ENCODE measurements at places on chromosomes 12 and 14.

- DNase-seq, result no peak
Observed at GRCh38 chr12:123707466-123707865, 4.7 kb upstream of the ATP6V0A2 start.

DNA sequence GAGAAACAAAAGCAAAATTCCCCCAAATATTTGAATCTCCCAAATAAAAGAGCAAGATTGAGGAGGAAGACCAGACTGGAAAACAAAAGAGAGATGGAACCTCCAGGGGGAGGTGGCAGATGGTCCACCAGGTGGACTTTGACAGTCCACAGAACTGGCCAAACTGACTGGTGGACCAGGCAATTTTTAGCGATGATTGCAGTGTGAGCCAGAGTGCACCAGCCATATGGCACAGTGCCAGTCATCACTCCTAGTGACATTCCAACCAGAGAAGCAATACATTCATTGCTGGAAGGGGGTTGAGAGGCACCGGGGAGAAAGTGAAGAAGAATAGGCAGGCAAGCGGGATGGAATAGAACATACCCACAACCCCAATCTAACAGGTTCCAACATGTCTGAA, 182.9 kb downstream of the EXOC5 start:
- DNase-seq, result no peak

DNA sequence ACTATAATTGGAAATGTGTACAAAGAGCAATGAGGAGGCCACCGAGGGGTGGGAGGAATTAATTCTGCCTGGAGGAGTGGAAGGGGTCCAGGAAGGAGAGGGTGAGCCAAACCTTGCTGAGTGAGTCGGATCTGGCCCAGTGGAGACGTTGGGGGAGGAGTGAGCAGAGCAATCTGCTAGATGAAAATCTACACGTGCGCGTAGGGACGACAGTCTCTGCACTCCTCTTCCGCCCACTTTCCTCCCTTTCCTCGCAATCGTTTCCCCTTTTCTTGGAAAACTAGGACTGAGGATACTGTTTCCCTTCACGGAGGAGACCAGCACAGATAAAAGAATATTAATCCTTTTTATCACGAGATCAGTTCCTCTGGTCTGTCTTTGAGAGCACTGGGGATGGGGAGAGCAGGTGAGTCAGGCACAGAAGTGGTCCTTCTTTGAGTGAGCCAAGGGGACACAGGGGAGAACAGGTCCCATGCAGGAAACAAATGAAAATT, 2.9 kb upstream of the NAB2 start:
- DNase-seq, result peak; percentile 49

DNA sequence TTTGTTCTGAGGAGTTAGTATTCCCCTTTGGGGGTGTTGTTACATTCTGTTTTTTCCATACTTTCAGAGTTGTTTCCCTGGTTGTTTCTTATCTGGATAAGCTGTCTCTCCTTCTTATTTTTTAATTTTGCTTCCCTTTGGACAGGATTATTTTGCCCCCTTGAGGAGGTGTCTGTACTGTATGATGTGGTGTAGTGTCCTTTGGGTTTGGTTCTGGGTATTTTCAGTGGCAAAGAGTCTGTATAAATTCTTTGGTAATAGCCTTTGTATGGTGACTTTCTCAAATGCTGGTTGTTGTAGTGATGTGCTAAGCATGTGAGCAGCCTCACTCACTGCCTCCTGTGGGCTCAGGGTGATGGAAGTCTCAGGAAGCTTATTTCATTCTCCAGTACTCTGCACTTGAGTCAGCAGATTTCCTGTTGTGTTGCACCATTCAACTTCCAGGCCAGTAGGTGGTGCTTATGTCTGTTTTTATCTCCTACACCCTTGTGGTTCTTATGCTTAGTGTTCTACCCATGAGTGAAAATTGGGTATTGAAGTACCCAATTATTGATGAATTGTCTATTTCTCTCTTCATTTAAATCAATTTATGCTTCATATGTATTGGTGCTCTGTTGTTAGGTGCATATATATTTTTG, 103.3 kb upstream of the PMCH start:
- peak; percentile 36 for DNase-seq

DNA sequence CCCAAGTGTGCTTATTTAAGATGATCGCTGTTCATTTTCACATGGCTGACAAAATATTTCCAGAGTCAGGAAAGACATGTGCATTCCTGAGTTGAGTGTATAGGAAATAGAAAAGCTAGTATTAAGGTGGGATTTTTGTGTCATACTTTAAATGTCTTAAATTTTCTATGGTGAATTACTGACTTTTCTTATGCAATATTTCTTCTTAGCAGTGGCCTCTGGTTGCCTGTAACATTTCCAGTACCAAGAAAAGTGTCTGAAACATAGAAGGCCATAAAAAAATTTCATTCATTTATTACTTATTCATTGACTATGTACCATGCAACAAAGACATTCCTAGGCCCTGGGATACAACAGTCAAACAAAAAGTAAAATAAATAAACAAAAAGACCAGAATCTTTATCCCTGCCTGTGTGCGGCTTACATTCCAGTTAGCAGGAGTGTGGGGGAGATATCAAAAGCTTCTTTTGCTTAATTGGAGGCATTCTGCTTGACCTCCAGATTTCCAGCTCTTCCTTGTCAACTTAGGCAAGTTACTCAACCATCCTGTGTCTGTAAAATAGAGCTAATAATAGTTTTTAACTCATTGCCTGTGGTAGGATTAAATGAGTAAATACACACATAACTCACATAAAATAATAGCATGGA, 216.3 kb upstream of the FLRT2 start:
- DNase-seq, result no peak

GRCh38 chr14:29579838-29580237, 347.8 kb downstream of the PRKD1 start:
- no peak for DNase-seq

- DNase-seq, result peak; percentile 52
Observed at GRCh38 chr12:11958221-11959091, 112.3 kb upstream of the BCL2L14 start.

- no peak for DNase-seq
Observed at GRCh38 chr12:66742508-66743367, 63.9 kb upstream of the GRIP1 start.

DNA sequence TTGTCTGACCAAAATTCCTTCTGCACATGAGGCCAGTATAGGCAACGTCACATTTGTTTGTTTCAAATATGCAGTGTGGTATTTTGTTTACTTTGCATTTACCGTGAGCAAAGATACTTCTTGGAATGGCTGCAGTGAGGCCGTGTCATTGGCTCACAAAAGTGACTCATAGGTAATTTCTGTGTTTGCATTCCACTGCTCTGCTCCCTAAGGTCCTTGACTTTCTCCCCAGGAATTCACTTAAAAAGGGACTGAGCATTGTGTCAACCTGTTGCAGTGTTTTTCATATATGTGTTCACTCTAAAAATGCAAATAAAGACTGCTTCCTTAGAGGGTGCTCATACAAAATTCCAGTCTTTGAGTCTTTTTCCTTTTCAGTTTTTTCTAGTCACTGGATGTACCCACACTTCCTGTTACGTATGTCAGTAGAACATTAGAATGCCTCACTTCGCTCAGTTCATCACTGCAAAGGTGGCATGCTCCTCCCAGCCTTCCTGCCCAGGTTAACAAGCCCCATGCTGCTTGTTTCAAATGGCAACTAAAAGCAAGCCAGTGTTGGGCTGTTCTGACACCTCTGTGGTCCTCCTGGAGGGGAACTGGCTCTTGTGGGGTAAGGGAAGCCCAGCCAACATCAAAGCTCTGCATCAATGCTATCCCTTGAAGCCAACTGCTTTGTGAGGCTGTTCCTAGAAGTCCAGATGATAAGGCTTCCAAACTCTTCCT, 9.1 kb downstream of the C12orf76 start:
- peak; percentile 60 for DNase-seq

GRCh38 chr14:86035882-86036281, 505.9 kb downstream of the FLRT2 start:
- DNase-seq, result peak; percentile 20

DNA sequence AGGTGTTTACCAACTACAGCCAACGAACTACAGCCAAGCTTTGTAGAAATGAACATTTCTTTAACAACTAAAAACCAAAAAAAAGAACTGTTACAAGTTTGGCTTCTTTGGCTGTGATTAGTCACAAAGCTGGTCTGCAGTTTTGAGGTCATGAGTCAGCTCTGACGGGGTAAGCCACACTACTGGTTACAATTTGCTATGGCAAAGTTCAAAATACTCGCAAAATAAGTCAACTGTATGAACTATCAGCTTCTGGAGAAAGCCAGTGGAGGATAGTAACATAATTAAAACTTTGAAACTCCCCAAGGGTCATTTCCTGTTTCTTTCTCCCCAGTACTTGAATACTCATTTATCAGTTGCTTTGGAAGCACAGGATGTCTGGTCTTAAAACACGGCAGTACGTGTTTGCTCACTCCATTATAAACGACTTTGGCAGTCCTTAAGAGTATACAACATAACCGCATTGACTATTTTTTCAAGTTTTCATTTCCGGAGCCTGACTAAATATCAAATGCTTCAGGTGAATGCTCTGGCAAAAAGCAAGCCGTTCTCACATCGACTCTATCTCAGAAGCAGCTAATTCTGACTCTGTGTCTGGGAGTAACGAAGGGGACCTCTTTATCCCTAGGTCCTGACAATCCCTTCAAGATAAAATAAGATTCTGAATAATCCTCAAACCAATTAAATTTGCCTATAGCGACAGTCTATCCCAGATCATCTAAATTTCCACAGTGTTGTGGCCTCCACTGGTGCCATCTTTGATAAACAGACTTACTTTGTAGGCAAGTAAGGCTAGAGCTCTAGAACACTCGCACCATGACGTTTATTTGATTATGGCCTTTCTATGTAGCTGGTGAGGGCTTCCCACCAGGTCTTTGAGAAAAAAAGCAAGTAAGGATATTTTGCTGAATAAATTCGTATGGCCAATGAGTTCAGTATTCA, 10.6 kb downstream of the PHLDA1 start:
- peak; percentile 71 for DNase-seq

DNA sequence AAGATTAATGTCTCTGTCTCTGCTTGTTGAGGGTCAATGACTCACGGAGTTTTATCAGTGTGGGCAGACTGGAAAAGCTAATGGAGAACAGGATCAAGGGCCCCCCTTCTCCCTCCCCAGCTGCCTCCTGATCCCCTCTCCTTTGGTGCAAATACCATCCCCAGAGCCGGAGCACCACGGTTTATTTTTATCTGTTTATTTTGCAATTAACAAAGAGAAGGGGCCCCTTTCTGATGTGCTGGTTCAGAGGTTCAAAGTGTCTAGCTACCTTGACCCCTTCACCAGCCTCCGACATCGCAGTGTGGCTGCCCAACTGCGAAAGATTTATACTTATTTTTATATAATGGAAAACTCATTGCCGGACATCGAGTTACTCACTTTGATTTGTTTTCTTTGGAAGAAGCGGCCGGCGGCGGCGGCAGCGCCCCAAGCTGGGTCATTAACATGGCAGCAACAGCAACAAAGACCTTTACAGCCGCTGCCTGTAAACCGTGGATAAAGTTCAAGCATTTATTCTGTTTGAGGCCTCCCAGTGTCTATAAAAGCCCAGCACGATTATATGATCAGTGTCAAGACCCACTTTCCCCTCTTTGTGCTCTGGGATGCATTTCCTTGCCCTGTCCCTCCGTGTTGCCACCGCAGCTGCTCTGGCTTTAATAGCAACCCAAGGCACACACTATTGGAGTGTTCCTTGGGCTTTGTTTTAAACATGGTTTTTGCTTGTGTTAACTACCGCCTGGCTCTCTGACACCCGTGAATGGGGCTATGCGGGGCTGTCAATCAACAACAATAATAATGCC, 47.4 kb upstream of the PARP11 start:
- no peak for DNase-seq

- peak; percentile 43 for DNase-seq
Observed at GRCh38 chr12:51970904-51971646, 19.6 kb downstream of the ACVR1B start.

DNA sequence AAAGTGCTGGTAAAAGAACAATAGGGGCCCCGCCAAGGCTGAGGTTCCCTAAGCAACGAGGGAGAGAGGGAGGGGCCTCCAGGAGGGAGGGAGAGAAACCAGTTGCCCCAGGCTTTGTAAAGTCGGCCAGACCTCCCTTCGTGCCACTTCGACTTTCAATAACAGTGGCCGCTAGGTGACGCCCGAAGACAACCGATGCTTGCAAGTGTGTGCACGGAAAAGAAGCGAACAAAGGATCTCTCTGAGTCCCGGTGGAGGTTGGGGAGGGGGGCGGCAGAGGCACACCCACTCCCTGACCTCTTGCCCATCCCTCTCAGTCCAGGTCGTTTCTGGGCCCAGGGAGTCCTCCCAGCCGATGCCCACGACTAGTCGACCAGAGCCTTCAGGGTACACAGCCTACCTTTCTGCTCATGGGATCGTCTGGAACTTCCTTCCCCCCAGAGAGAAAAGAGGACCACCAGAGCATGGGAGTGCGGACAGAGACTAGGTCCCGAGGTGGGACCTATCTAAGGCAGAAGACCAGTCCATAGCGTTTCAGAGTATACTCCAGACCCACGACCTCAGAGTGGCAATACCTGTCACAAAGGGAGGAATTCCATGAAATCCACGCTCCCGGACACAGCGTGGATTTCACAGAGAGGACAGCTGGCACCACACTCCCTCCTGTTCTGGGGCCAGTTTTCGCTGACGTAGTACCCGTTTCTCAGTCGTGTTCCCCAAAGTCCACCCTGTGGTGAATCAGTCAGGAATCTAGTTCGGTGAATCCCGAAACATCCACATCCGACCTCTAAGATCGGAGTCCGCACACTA, 262.7 kb upstream of the ALG10B start:
- DNase-seq, result no peak

DNA sequence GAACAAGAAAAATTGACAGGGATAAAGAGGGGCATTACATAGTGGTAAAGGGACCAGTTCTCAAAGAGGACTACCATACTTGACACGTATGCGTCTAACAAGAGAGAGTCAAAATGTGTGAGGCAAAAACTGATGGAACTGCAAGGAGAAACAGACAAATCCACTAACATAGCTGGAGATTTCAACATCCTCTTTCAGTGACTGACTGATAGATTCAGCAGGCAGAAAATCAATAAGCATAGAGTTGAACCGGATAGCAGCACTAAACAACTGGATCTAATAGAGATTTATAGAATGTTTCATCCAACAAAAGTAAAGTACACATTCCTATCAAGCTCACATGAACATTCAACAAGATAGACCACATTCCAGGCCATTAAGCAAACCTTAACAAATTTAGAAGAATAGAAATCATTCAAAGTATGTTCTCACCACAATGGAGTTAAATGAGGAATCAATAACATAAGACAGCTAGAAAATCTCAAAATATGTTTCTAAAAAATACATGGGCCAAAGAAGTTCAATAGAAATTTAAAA, 16.1 kb upstream of the CRACR2A start:
- no peak for DNase-seq

DNA sequence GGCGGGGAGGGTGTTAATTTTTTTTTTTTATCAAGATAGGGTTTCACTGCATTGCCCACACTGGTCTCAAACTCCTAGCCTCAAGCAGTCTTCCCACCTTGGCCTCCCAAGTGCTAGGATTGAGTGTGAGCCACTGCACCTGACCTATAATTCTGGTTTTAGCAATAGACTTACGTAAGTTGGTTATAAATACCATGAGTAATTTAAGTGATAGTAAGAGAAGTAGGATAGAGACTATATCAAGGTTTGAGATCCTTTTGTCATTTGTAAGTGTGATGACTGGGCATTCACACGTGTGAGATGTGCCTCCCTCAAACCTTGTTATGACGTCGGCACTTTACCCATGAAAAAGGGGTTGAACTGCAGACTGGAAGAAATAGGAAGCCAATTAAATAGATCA, 22.5 kb downstream of the SINHCAF start:
- no peak for DNase-seq

- DNase-seq, result no peak
Observed at GRCh38 chr12:108622921-108623514, 10.7 kb downstream of the SELPLG start.

- DNase-seq, result no peak
Observed at GRCh38 chr14:99925471-99925870, 132.3 kb downstream of the EML1 start.

GRCh38 chr12:116382686-116383530, 105.4 kb upstream of the MED13L start:
- no peak for DNase-seq
